ENCODE measurements at places on chromosomes 1 and 21. TPM values are rescaled to one million over a fixed set of nuclear protein-coding genes. Genes with fewer than 3 reads are reported as not detected.

The SPRR2A gene
- total RNA-seq = not detected

The CXADR gene
- 57.9 TPM for total RNA-seq

The ATP1A4 gene
- total RNA-seq = 0.60 TPM

The SERPINC1 gene
- total RNA-seq = not detected

The CYP4B1 gene
- 2.5 TPM for total RNA-seq

The SLC50A1 gene
- total RNA-seq = 15.6 TPM

The EVA1B gene
- 18.7 TPM for total RNA-seq

The OR2M3 gene
- not detected for total RNA-seq

The OR2T6 gene
- total RNA-seq = not detected

The USP24 gene
- total RNA-seq = 80.5 TPM

The OPTC gene
- total RNA-seq = 40.7 TPM

The RGS16 gene
- total RNA-seq = 56.7 TPM

The HHAT gene
- total RNA-seq = 13.1 TPM

The UTS2 gene
- not detected for total RNA-seq

The CLCNKB gene
- total RNA-seq = 0.55 TPM

The XCL2 gene
- total RNA-seq = 1.1 TPM

The BGLAP gene
- total RNA-seq = 1.5 TPM

The KRTAP10-12 gene
- not detected for total RNA-seq

The SPOCD1 gene
- 1.1 TPM for total RNA-seq

The CFAP74 gene
- 0.27 TPM for total RNA-seq
